ENCODE measurements at places on chromosomes 11 and 22. TPM values are rescaled to one million over a fixed set of nuclear protein-coding genes. Genes with fewer than 3 reads are reported as not detected.

The MS4A8 gene
- total RNA-seq: not detected

The ILK gene
- 130 TPM for total RNA-seq

The LRRC74B gene
- total RNA-seq: not detected

The OR2AG1 gene
- total RNA-seq: not detected

The MTNR1B gene
- total RNA-seq: not detected

The THY1 gene
- 46.6 TPM for total RNA-seq

The SYNGR1 gene
- 13.0 TPM for total RNA-seq

The NLRP6 gene
- total RNA-seq: not detected

The YAP1 gene
- 87.2 TPM for total RNA-seq

The CDCA5 gene
- total RNA-seq: 15.9 TPM

The TEX12 gene
- total RNA-seq: not detected

The CEP126 gene
- 1.6 TPM for total RNA-seq

The FAM111B gene
- 2.0 TPM for total RNA-seq

The OR10A4 gene
- total RNA-seq: not detected

The SLC22A25 gene
- total RNA-seq: not detected

The CRYBB3 gene
- not detected for total RNA-seq

The KLHL35 gene
- 15.3 TPM for total RNA-seq

The EIF3L gene
- 441 TPM for total RNA-seq

The MISFA gene
- not detected for total RNA-seq

The DPP3 gene
- 68.2 TPM for total RNA-seq

The SDHD gene
- 87.9 TPM for total RNA-seq

The RNASEH2C gene
- total RNA-seq: 59.4 TPM

The WT1 gene
- 10.1 TPM for total RNA-seq

The ARHGAP20 gene
- total RNA-seq: 0.90 TPM

The C1QTNF4 gene
- total RNA-seq: 0.90 TPM

The WBP2NL gene
- total RNA-seq: not detected

The TRIM44 gene
- 16.2 TPM for total RNA-seq

The PCF11 gene
- 12.8 TPM for total RNA-seq

The LGALS12 gene
- not detected for total RNA-seq

The CCDC15 gene
- 0.97 TPM for total RNA-seq

The TTLL8 gene
- not detected for total RNA-seq

The MUC6 gene
- not detected for total RNA-seq

The KRTAP5-9 gene
- not detected for total RNA-seq

The SLC5A12 gene
- total RNA-seq: not detected

The GP1BB gene
- 10.9 TPM for total RNA-seq

The NOX4 gene
- total RNA-seq: 0.97 TPM

The IFITM1 gene
- total RNA-seq: 427 TPM

The OR51E2 gene
- total RNA-seq: not detected

The OR5B21 gene
- total RNA-seq: not detected

The THOC5 gene
- 31.8 TPM for total RNA-seq

The LDLRAD3 gene
- total RNA-seq: 19.1 TPM

The LARGE2 gene
- total RNA-seq: not detected

The TRIM51 gene
- total RNA-seq: not detected

The FIBIN gene
- 7.8 TPM for total RNA-seq

The RNF214 gene
- total RNA-seq: 7.2 TPM

The CLTCL1 gene
- total RNA-seq: 20.2 TPM

The OR8D4 gene
- not detected for total RNA-seq

The MS4A6E gene
- total RNA-seq: not detected

The GGT5 gene
- total RNA-seq: 173 TPM

The RFPL3 gene
- not detected for total RNA-seq

The C11orf65 gene
- not detected for total RNA-seq

The APOL5 gene
- total RNA-seq: not detected

The APOBEC3G gene
- 10.7 TPM for total RNA-seq

The SORL1 gene
- total RNA-seq: 0.81 TPM

The KCNJ1 gene
- total RNA-seq: not detected

The LMO2 gene
- 10.3 TPM for total RNA-seq

The RAB38 gene
- total RNA-seq: 3.1 TPM

The CABP4 gene
- total RNA-seq: not detected

The PLEKHB1 gene
- not detected for total RNA-seq

Data from cardiac atrium fibroblast (primary cell).